ENCODE measurements at places on chromosomes 2 and 18.

DNA sequence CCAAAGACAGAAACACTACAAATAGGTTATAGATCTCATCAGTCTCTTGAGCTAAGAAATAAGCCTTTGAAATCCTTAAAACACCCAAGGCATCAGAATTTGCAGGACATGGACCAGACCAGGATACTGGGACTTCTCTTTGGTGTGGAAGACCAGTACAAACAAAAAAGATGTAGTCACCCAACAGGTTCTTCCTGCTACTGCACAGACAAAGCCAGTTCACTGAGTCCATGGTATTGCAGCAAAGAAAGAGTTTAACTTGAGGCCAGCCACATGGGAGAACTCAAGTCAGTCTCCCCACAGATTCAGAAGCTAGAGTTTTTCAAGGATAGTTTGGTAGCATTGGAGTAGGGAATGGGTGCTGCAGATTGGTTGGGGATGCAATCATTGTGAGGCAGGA lies 169.6 kb upstream of the NDUFV2 start:
- no peak for DNase-seq

DNA sequence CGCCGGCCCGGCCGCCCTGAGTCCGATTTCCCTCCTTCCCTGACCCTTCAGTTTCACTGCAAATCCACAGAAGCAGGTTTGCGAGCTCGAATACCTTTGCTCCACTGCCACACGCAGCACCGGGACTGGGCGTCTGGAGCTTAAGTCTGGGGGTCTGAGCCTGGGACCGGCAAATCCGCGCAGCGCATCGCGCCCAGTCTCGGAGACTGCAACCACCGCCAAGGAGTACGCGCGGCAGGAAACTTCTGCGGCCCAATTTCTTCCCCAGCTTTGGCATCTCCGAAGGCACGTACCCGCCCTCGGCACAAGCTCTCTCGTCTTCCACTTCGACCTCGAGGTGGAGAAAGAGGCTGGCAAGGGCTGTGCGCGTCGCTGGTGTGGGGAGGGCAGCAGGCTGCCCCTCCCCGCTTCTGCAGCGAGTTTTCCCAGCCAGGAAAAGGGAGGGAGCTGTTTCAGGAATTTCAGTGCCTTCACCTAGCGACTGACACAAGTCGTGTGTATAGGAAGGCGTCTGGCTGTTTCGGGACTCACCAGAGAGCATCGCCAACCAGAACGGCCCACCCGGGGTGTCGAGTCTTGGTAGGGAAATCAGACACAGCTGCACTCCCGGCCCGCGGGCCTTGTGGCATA lies 4.6 kb downstream of the SIX2 start:
- no peak for DNase-seq

DNA sequence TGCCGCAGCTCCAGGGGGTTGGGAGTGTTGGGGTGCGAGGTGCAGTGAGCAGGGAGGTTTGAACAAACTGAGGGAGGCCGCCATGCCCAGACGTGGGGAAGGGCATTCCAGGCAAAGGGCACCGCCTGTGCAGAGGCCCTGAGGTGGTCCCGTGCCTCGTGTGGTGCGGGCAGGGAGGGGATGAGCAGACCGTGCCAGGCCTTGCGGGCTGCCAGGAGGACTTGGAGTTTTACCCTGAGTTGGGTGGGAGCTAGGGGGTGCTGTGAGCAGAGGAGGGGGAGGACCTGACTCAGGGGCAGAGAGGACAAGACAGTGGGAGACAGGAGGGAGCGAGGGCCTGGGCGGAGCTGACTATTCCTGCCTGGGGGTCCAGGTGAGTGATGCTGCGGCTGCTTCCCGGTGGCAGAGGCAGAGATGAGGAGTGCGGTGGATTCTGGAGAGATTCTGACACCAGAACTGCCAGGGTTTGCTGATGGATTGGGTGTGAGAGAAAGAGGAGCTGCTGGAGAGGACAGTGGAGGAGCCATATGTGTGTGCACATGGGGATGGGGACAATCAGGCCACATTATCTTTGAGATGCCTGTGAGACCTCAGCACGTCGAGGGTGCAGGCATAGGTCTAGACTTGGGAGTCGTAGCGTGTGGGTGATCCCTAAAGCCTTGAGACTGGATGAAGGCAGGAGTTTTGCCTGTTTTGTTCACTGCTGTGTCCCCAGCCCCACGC lies 23.4 kb downstream of the ZAP70 start:
- no peak for DNase-seq

DNA sequence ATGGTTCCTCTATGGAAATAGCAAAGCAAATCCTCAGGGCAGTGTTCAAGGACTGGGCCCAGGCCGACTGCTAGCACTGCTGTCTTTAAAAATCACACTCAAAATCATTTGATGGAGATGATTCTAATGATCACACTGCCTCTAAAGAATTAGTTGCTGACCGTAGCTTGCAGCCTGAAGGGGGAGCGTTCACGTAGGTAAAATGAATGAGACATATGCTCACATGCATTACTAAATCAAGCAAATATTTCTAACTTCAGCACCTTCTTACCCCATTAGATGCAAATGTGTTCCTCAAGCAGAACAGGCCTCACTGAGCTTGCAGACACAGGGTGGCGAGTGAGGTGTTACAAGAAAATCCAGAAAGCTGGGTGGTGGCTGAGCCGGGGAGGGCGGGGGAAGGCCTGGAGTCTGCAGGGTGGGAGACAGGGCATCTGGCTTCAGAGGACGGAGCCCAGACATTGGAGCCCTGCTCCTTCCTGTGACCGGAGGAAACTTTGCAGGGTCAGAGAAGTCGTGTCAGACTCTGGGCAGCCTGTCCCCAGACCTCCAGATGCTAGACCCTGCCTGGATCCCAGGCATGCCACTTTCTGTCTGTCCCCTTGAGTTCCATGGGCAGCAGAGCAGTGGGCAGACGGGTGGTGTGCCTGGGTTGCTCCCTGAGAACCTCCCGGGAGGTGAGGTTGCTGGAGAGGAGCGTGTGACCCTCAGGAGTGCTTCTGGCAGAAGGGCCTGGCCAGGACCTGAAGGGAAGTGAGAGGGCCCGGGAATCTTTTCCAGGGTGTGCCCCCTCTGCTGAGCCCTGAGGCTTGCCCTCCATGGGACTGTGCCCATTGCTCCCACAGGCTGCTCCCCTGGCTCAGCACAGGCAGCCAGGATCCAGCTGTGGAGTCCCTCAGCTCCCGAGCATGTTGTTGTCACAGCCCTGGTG lies 7.1 kb upstream of the NPPC start:
- no peak for DNase-seq

GRCh38 chr2:74093426-74093825 lies 54.3 kb downstream of the BOLA3 start:
- no peak for DNase-seq

- no peak for DNase-seq
These were observed 44.2 kb upstream of the AQP4 start for GRCh38 chr18:26909599-26910290.

DNA sequence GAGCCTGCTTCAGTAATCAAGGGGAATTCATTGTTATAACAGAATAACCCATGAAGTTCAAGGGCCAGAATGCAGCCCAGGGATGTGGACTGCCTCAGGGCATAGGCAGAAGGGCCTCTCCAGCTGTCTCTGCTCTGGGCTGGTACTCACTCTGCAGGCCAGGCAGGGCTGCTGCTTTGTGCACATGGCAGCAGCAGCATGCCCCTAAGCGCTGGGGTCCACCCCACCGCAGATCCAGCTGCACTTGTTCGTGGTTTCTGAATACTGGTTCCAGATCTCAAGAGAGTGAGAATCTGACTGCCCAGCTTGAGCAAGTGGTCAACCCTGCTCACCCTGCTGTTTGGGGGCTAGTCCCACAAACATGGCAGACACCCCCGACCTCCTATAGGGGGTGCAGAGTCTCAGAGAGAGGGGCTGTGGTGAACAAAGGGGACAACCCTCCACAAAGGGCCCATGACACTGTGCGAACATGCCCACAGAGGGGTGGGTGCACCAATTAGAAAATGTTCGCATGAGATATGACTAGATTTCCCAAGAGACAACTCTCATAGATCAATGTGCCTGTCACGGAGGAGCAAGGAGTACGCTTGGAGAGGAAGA lies 87.3 kb downstream of the ACTR3 start:
- DNase-seq, result no peak

DNA sequence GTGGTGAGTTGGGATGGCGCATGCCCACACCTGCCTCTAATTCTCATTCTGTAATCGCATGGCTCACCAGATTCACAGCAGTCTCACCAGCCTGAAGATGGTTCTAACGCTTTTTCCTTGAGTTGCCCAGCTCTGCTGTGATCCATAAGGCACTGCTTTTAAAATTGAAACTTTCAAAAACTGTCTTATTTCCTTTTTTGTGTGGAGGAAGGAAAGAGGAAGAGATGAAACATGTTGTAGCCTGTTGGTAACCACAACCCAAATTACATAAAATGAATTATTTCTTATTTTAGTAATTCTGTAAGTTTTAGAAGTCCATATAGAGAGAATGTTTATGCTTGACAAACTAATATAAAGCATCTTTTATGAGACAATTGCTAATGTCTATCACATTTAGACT lies 165.4 kb downstream of the RBM43 start:
- DNase-seq, result no peak

DNA sequence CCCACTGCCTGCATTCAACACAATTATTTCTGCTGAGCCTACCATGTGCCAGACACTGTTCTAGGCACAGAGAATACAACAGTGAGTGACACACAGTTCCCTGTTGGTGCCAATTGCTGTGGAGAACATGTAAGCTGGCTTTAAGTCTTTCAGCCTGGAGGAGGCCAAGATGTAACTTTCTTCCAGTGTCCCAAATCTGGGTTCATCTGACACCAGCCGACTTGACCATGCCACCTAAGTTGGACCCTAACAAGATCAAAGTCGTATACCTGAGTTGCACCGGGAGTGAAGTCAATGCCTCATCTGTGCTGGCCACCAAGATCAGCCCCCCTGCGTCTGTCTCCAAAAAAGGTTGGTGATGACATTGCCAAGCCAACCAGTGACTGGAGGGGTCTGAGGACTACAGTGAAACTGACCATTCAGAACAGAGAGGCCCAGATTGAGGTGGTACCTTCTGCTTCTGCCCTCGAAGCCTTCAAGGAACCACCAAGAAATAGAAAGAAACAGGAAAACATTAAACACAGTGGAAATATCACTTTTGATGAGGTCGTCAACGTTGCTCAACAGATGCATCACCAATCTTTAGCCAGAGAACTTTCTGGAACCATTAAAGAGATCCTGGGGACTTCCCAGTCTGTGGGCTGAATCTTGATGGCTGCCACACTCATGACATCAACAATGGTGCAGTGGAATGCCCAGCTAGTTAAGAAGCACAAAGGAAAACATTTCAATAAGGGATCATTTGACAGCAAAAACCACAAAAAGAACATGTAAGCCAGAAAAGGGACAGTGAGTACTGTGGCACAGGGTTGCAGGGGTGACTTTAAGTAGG lies 6.3 kb downstream of the TRABD2A start:
- DNase-seq, result no peak

- DNase-seq, result no peak
These were observed 135.0 kb downstream of the SCG2 start for GRCh38 chr2:223467196-223467595.

DNA sequence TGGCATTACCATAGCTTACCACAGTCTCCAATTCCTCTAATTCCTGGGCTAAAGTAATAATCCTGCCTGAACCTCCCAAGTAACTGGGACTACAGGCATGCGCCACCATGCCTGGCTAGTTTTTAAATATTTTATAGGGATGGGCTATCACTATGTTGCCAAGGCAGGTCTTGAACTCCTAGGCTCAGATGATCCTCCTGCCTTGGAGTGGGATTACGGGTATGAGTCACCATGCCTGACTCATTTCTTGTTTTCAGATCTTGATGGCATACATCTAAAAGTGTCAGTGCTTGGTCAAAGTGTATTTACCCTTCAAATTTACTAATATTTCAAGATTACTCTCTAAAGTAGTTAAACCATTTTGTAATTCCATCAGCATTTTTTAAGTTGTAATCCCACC lies 9.4 kb upstream of the SOCS6 start:
- DNase-seq, result no peak

GRCh38 chr2:234304950-234305349 lies 191.9 kb downstream of the ARL4C start:
- no peak for DNase-seq

- no peak for DNase-seq
These were observed 14.4 kb downstream of the OTOF start for GRCh38 chr2:26463244-26464192.
